Tibial nerve (tissue), 4 donors: ENCODE measurements at places on chromosomes 4 and X. TPM values are rescaled to one million over a fixed set of nuclear protein-coding genes. Genes with fewer than 3 reads are reported as not detected.

GRIA3 gene
- 0.78 TPM for total RNA-seq

DCAF12L2 gene
- total RNA-seq = 0.21 TPM

FAT1 gene
- total RNA-seq = 86.4 TPM

IBSP gene
- total RNA-seq = not detected

TMEM271 gene
- not detected for total RNA-seq

SLC9B1 gene
- 4.2 TPM for total RNA-seq

FAM184B gene
- not detected for total RNA-seq

SLC49A3 gene
- 5.9 TPM for total RNA-seq
